Non-pigmented ciliary epithelial cell (primary cell): ENCODE measurements at places on chromosomes 11 and 22.

DNA sequence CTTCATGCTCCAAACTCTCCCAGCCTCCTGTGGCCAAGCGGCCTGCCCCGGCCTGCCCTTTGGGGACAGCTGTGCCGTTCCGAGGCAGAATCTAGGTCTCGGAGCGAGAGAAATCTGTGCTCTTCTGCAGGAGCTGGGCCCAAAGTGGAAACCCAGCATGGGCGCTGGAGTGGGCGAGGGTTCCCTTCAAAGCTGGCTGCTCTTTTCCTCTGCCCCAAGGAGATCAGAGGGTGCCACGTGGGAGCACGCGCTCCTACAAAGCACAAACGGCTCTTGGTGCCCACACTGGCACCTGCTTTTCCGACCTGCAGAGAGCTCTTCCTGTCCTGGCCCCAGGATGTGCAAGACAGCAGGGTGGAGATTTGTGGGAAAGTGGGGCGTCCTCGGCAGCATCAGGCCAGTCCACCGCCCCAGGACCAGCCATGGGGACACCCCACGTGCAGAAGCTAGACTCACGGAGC, 6.9 kb downstream of the OSBPL5 start:
- no peak for DNase-seq

DNA sequence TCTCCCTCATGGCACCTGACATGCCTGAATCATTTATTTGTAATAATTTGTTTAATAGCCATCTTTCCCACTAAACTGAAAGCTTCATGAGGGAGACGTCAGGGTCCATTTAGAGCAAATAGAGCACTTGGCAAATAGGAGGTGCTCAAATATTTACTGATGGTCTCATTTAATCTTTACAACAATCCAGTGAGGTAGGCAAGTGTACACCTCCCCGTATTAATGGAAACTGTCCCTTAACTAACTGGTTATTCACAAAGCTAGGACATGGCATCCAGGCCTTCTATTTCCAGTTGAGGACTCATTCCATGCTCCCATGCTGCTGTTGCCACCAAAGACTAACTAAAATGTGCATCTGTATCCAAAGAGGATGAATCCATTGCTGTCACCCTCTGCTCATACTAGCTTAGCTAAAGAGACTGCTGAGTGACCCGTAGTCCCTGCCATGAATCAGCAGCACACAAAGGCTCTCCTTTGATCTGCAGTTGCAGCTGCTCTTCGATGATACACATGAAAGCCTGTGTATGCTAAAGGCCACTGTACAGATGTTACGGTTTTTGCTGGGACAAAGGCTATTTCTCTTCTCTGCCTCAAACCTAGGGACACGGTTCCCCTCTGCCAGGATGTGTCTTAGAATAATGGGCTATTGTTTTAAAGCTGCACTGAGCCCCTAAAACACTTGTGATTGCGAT, 82.6 kb downstream of the RAB30 start:
- DNase-seq: no peak

DNA sequence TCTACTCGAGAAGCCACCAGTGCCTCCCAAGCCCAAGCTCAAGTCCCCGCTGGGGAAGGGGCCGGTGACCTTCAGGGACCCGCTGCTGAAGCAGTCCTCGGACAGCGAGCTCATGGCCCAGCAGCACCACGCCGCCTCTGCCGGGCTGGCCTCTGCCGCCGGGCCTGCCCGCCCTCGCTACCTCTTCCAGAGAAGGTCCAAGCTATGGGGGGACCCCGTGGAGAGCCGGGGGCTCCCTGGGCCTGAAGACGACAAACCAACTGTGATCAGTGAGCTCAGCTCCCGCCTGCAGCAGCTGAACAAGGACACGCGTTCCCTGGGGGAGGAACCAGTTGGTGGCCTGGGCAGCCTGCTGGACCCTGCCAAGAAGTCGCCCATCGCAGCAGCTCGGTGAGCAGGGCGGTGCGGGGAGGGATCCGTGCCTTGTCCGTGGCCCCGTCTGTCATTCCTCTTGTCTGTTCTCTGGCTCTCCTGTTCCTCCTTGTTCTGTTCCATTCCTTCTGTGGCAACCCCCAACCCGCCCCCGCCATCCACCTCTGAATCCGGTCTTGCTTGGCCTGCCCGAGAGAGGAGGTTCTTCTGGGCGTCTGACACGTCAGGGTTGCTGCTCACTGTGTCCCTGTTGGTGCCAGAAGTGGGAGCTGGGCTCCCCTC, 15.8 kb upstream of the ACR start:
- no peak for DNase-seq

DNA sequence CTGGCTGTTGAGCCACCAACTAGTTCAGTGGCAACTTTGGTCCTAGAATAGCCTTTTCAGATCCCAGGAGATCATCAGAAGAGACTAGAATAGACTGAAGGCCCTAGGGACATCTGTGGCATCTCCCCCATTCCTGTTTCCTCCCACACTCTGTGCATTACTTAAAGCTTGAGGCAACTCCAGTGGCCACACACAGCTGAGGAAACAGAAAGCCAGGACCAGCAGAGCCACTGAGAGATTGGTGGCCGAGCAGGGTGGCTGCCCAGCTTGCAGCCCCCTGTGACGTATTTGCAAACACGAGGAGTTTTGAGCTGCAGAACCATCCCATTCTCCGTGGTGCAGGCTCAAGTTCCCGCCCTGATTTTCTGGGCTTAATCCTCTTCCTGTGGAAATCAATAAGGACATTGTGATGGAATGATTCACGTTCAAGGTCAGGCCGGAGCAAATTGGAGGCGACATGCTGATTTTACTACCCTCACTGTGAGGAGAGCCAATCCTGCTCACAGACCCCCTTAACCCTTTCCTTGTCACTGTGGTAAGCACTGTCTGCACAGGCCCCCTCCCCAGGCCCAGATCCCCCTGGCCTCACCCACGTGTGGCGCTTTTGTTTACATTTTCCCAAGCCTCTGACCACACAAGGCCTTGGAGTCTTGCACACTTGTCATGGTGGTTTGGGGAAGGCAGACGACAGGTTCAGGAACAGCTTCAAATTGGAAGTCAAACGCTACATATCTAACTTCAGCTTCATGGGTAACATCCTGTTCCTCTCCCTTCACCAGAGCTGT, 69.1 kb upstream of the MYOD1 start:
- DNase-seq: no peak

GRCh38 chr11:33959855-33960400, 68.1 kb upstream of the LMO2 start:
- DNase-seq: no peak

GRCh38 chr11:99865951-99866350, 821.1 kb upstream of the ARHGAP42 start:
- DNase-seq: peak; percentile 1

GRCh38 chr11:126224647-126225294, 13.2 kb downstream of the FAM118B start:
- no peak for DNase-seq
